Glomerular endothelial cell (primary cell): ENCODE measurements at places on chromosomes 1 and 21. TPM values are rescaled to one million over a fixed set of nuclear protein-coding genes. Genes with fewer than 3 reads are reported as not detected.

EXTL1 gene
- 0.06 TPM in 1 of 2 replicates, not detected in the other for total RNA-seq

TRIM45 gene
- total RNA-seq, result 0.82 and 3.0 TPM in 2 replicates

DNA sequence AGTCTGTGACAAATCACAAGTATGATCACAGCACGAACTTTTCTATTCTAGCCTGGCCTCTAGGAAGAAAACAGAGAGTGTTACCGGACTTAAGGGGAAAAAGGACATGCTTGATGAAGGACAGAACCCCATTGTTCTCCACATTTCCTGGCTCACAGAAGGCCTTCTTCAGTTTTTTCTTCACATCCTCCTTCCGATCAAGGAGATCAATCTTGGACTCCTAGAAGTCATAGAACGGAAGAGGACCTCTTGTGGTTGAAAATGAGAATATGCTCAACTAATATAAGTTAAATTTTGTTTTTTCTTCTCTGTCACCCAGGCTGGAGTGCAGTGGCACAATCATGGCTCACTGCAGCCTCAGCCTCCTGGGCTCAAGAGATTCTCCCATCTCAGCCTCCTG, 30.3 kb downstream of the YARS1 start:
- DNase-seq, result peak; percentile 23

- DNase-seq, result no peak
Measured at GRCh38 chr1:183138301-183138700, 47.8 kb upstream of the LAMC2 start.
